ENCODE measurements at places on chromosomes 2 and 18.

DNA sequence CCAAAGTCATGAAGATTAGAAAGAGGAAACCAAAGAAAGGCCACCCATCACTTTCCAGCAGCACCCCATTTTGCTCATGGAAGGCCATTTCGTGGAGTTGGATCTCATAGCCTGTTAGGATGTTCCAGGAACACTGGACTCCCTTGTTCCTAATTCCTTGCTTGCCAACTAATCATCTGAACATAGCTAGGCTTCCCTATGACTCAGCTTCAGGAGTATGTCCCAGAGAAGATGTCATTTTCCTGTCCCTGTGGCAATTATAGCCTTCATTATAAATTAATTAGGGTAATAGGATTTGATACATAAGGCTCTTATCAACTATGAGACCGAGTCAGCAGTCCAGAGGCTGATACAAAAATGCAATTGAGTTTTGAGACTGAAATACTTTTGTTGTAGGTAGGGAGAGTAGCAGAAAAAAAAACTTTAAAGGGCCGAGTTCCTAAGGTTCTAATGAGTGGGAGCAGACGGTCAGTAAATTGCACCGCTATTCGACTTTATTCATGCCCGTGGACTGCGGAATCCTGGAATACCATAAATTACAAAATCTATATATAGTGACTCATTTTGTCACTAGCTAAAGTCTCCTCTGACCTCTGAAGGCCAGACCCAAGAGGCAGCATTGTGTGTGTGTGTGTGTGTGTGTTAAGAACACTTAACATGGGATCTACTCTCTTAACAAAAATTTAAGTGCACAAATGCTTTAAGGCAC is 311.8 kb downstream of the FBXO15 start:
- DNase-seq = no peak

- DNase-seq = no peak
Observed at GRCh38 chr2:235232449-235233433, 261.1 kb upstream of the AGAP1 start.

DNA sequence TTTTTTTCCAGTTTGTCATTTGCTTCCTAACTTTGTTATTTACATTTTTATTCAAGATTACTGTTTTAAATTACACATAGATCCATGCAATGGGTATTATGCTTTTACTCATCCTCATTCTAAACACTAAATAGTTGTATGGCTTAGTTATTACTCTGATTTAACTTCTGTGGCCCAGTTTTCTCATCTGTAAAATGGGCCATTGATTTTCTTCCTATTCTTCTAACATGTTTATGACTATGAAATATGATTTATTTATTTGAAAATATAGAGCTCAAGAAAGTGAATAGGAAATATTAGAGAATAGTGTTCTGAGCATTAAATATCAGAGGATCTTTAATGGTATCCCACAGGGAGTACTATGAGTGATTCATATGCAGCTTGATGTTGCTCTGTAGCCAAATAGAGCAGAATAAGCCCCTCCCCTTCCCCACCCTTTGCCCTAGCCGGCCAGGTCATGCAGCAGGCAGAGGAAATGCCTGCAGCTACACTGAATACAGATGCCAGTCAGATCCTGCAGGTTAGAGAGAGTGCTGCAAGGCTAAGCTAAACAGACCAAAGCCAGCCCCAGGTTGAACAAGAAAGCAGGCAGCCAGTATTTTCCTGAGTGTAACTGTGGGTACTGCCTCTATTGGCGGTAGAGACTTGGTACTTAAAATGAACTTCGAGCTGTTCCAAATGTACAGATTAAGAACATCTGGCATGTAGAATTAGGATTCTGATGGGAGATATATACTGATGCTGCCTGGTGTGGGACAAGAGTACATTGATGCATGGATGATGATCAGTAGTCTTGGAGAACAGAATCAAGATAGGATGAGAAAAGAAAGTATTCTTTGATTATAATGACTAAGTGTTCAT is 11.7 kb upstream of the ACYP2 start:
- DNase-seq = no peak

DNA sequence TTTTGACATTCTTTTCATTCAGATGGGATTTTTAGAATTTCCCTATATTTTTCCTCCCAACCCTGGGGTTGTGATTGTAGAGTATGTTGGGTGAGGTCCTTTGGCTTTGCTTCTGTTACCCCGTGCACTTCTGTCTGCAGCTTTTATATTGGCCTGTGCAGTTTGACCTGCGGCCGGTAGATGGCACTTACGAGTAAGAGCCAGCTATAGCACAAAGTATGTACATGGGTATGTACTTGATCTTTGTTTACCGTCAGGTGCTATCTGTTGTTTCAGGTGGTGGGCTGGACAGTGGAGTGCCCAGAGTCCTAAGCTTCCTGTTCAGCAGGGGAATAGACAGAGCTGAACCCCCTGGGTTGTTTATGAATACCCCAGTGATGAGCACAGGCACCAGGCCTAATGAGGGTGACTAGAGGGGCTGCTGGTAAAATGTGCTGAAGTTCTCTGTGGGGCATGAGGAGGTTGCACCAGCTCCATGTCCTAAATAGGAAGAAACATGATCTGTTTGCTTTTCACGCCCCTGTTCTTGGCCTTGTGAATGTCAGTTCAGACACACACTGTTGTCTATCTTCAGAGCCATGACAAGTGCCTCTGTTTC is 58.9 kb upstream of the THUMPD2 start:
- DNase-seq = no peak

- no peak for DNase-seq
Observed at GRCh38 chr2:144490017-144490416, 29.9 kb downstream of the ZEB2 start.

DNA sequence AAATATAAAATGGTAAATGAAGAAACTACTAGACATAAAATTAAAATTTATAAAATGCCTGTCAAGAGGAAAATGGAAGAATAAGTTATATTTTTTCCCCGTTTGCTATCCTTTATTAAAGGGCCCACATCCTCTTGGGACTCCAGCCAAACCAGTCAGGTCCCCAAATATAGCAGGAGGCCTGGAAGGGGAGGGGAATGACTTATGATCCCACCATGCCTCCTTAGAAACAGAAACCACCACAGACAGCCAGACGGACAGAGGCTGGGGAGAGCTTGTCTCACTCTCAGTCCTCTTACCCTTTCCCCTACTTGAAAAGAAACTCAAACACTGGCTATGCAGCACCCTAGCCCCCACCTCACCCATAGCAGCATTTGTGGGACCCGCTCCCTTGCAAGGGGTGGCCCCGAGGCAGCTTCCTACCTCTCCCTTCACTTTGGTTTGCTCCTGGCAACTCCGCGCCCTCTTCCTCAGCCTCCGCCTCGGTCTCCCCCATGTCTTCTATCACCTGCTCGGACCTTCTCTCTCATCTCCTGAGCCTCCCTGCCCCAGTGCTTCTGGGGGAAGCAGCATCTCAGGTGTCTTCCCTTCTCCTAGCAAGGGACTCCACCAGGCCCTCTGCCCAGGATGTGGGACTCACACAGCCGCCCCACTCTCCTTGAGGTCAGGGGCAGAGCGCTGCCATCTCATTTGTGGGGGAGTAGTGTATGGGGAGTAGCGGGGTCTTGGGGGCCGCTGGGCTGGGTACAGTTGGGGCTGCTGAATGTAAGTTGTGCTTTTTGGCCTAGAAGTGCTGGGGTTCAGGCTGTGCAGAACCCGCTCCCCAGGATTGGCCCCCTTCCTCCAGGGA is 37.4 kb upstream of the ANKRD62 start:
- no peak for DNase-seq

DNA sequence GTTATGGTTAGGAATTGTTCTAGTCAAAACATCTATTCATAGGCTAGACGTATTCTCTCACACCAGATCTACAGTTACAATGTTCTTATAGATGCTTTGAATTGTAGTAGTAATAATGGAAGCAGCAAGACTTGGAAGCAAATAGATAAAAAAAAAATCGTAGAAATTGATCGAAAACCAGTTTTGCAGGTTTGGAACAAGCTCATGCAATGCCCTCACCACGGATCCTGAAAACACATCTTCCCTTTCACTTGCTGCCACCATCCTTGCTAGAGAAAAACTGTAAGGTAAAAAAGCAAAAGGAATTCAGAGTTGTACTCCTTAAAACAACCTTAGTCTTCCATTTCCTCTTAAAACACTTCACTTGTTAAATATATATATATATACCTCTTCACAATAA is 4.4 kb downstream of the SULT1C4 start:
- no peak for DNase-seq
